Activated T-helper 2 cell treated with anti-CD3 and anti-CD28 coated beads, Interferon-gamma antibody, Interleukin-2, Interleukin-4, amounts not matched to agents 10 μg/mL and 5 μg/mL and 100 μg/mL, durations not matched to agents 14 hours and 24 hours and 36 hours (primary cell): ENCODE measurements at places on chromosomes 16 and 17. TPM values are rescaled to one million over a fixed set of nuclear protein-coding genes. Genes with fewer than 3 reads are reported as not detected.

- peaks cover 12% of the 10 kb centered on the region for H3K36me3 ChIP-seq
- DNase-seq, result no peak
- H3K4me3 ChIP-seq, result no peak overlapping the region
- peaks cover 11% of the 10 kb centered on the region for H3K4me1 ChIP-seq
- no peaks in the 10 kb centered on the region for H3K27me3 ChIP-seq
- H3K27ac ChIP-seq, result no peak overlapping the region
Observed at GRCh38 chr17:48308581-48308980, 121.4 kb downstream of the SKAP1 start.

DNA sequence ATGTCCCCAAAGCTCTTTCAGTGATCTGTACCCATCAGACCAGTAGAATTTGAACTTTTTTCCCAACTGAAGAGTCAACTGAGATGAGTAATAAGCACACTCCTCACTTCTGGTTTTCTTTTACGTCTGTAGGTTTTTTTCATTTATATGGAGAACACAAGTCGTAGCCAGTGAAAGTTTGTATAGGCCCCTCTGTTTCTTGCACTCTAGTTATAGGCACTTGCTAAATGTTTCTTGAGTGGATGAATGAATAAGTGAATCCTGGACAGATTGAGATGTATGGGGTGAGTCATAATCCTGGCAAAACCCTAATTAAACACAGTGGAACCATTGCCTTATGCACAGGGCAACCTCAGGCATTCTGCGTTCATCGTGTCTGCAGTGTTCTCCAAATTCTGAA is 193.7 kb upstream of the TBX2 start:
- H3K27me3 ChIP-seq, result peaks cover 3% of the 10 kb centered on the region
- no peak for DNase-seq

- peaks cover 70% of the 10 kb centered on the region for H3K27me3 ChIP-seq
- no peaks in the 10 kb centered on the region for H3K36me3 ChIP-seq
- peak overlapping the region; percentile 69 for H3K4me3 ChIP-seq
- H3K4me1 ChIP-seq, result peaks cover 4% of the 10 kb centered on the region
- H3K27ac ChIP-seq, result no peak overlapping the region
- no peak for DNase-seq
Observed at GRCh38 chr17:45783593-45784292, 377 bp upstream of the CRHR1 start.

DNA sequence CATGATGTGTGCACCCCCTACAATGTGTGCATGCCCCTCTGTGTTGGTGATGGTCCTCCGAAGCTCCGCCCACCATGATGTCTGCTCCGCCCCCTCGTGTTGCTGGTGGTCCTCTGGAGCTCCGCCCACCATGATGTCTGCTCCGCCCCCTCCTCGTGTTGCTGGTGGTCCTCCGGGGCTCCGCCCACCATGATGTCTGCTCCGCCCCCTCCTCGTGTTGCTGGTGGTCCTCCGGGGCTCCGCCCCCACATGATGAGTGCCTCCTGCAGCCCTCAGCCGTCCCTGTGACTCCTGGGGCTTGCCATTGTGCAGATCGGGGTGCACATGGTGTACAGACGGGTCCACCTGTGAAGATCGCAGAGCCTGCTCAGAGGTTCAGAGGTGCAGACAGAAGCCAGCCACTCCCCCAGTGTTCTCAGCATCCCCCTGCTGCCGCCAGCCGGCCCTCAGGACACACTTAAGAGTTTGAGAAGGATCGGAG is 129.1 kb upstream of the CHMP6 start:
- DNase-seq, result no peak
- H3K27ac ChIP-seq, result peak overlapping the region; percentile 75
- H3K4me3 ChIP-seq, result no peak overlapping the region

DNA sequence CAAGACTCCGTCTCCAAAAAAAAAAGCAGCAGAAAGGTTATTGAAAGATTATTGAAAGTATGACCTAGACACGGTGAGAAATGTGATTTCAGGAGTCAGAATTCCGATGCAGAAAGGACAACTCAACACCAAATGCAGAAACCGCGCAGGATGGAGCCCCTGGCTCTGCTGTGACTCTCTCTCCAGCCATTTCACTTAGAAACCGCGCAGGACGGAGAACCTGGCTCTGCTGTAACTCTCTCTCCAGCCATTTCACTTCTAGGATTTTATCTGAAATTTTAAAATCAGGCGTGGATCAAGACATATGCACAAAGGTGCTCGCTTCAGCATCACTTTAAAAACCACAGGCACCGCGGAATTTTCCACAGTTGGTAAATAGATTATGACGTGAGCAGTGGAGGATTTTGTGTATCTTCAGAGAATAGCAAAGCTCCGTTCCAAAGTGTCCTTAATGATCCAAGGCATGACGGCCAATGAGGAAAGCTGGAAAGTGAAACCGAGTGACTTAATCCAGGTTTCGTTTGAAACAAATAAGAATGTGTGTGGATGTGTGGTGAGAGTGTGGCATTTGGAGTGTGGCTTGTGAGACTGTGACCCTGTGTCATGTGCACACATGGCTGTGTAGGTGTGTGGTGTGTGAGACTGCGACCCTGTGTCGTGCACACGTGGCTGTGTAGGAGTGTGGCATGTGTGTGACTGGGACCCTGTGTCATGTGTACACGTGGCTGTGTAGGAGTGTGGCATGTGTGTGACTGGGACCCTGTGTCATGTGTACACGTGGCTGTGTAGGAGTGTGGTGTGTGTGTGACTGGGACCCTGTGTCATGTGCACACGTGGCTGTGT is 9.5 kb downstream of the UTS2R start:
- no peak for DNase-seq
- peaks cover 4% of the 10 kb centered on the region for H3K4me1 ChIP-seq
- no peak overlapping the region for H3K27ac ChIP-seq
- H3K36me3 ChIP-seq, result no peaks in the 10 kb centered on the region
- H3K4me3 ChIP-seq, result no peak overlapping the region
- H3K27me3 ChIP-seq, result peaks cover 12% of the 10 kb centered on the region

GRCh38 chr17:57530026-57530425 is 215.1 kb downstream of the CCDC182 start:
- H3K27ac ChIP-seq, result no peak overlapping the region
- H3K27me3 ChIP-seq, result no peaks in the 10 kb centered on the region
- no peak overlapping the region for H3K4me3 ChIP-seq
- peaks cover 15% of the 10 kb centered on the region for H3K36me3 ChIP-seq
- H3K4me1 ChIP-seq, result peaks cover 17% of the 10 kb centered on the region

GRCh38 chr17:59349178-59349577 is 17.7 kb downstream of the YPEL2 start:
- no peak overlapping the region for H3K4me3 ChIP-seq
- peaks cover 16% of the 10 kb centered on the region for H3K4me1 ChIP-seq
- no peaks in the 10 kb centered on the region for H3K27me3 ChIP-seq
- no peak overlapping the region for H3K27ac ChIP-seq

- H3K4me1 ChIP-seq, result no peaks in the 10 kb centered on the region
- H3K36me3 ChIP-seq, result no peaks in the 10 kb centered on the region
- H3K4me3 ChIP-seq, result no peak overlapping the region
- no peak overlapping the region for H3K27ac ChIP-seq
- no peak for DNase-seq
Observed at GRCh38 chr17:51590071-51590656, 329.8 kb downstream of the UTP18 start.

DNA sequence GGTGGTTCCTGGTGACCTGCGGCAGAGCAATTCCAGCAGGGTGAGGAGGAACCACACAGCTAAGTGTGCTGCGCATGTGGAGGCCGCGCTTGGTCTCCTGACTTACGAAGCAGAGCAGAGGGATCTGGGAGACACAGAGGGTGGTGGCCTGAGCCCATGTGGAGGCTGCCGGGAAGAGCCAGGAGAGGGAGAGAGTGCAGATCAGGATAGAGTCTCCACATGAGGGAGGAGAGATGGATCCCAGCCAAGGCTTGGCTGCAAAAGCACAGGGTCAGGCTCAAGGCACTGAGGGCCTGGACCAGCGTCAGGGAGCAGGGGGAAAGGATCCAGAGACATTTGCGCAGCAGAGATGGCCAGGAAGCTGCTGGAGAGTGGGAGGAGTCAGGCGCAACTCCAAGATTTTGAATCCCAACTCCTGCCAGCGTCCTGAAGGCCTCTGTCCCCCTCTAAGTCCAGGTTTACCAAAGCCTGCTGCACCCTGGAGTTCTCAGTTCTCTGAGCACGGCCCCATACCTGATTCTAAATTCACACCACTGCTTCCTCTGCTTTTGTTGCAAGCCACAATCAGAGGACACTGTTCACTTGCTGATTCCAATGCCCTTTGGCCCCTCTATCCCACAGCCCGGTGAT is 11.3 kb upstream of the MLLT6 start:
- H3K4me1 ChIP-seq, result peaks cover 22% of the 10 kb centered on the region
- H3K36me3 ChIP-seq, result no peaks in the 10 kb centered on the region
- H3K27ac ChIP-seq, result no peak overlapping the region
- H3K4me3 ChIP-seq, result no peak overlapping the region

GRCh38 chr17:31830971-31831858 is 27.8 kb downstream of the COPRS start:
- H3K36me3 ChIP-seq, result no peaks in the 10 kb centered on the region
- no peak overlapping the region for H3K4me3 ChIP-seq

GRCh38 chr17:6361733-6362132 is 73.2 kb downstream of the AIPL1 start:
- no peak overlapping the region for H3K4me3 ChIP-seq
- peaks cover 18% of the 10 kb centered on the region for H3K4me1 ChIP-seq
- no peak for DNase-seq
- H3K36me3 ChIP-seq, result no peaks in the 10 kb centered on the region

DNA sequence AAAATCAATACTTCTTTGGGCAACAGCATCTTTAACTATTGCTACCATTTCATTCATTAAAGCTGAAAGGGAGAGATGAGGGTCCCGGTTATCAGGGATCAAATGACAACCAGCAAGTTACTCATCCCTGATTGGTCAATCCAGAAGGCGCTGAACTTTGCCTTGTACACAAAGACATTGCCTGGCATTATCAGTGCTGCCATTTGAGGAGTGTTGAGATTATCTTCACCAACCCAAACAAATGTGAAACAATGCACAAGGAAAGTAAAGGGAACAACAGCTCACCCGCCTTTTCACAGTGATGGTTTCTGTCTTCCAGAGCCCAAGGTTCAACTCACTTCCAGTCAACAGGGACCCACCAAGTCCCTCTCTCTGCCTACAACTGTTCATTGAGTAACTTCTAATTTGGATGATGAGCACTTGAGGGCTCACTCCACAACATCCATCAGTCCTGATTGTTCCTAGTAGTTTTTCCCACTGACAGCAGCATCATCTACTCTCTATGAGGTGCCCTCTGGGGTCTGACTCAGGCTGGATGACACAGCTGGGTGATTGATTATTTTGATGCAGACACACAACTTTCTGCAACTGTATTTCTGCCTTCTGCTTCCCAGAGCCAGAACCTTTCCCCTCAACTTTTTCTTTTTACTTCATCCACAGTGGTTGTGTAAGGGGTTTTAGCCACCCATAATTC is 32.0 kb downstream of the LYRM9 start:
- H3K4me3 ChIP-seq, result no peak overlapping the region
- H3K27me3 ChIP-seq, result peaks cover 10% of the 10 kb centered on the region
- H3K4me1 ChIP-seq, result no peaks in the 10 kb centered on the region
- H3K36me3 ChIP-seq, result no peaks in the 10 kb centered on the region
- no peak for DNase-seq

GRCh38 chr17:48439875-48440505 is 10.0 kb upstream of the SKAP1 start:
- H3K27ac ChIP-seq, result peak overlapping the region; percentile 79
- H3K4me1 ChIP-seq, result peaks cover 82% of the 10 kb centered on the region
- H3K4me3 ChIP-seq, result peak overlapping the region; percentile 37
- peaks cover 21% of the 10 kb centered on the region for H3K36me3 ChIP-seq
- H3K27me3 ChIP-seq, result no peaks in the 10 kb centered on the region
- peak; percentile 46 for DNase-seq

DNA sequence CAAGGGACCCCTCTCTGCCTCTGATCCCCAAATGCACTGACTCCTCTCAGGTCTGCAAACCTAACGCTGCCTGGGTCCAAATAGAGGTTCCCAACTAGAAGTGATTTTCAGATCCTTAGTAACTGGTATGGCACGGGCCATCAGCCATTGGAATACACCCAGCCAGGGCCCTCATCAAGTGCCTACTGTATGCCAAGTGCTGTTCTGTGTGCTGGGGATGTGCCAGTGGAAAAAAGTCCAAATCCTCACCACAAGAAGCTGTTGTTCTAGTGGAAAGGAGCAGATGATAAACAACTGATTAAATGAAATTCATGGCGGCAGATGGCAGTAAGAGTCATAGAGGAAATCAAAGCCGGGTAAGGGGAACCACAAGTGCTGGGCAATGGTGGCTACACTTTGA is 57.2 kb upstream of the MED9 start:
- peaks cover 13% of the 10 kb centered on the region for H3K4me1 ChIP-seq
- no peak overlapping the region for H3K4me3 ChIP-seq
- no peak for DNase-seq
- no peaks in the 10 kb centered on the region for H3K36me3 ChIP-seq
- H3K27ac ChIP-seq, result no peak overlapping the region
- H3K27me3 ChIP-seq, result no peaks in the 10 kb centered on the region

DNA sequence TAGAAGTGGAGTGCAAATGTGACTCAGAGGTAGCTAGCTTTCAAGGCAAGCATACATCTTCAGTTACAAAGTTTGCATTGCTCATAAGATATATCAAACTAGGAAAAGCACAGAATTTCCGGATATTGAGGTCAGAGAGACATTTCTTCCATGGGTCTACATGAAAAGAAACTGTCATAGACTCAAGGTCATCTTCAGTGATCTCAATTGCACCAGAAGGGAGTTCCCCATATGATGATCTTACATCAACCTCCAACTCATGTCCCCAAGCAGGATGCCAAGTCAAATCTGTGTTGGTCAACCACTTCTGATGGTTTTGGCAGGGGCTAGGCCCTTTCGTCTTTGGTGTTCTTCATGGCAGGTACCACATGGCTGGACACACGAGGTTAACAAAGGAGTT is 459.9 kb upstream of the MAF start:
- no peak overlapping the region for H3K27ac ChIP-seq
- H3K36me3 ChIP-seq, result no peaks in the 10 kb centered on the region
- H3K4me3 ChIP-seq, result no peak overlapping the region
- H3K4me1 ChIP-seq, result no peaks in the 10 kb centered on the region

DNA sequence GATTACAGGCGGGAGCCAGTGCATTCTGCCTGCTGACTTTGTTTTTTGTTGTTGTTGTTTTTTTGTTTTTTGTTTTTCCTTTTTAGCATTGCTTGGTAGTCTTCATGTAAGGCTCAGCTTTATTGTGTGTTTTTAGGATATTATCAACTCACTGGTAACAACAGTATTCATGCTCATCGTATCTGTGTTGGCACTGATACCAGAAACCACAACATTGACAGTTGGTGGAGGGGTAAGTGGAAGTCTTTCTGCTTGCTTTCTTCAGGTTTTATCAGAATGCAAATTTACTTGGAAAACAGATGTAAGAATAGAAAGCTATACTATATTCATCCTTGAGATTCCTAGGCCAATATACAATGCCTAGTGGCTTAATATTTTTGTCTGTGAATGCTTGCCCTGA is 3.3 kb upstream of the CMTM1 start:
- H3K36me3 ChIP-seq, result peaks cover 81% of the 10 kb centered on the region
- DNase-seq, result no peak
- H3K27me3 ChIP-seq, result no peaks in the 10 kb centered on the region
- peaks cover 53% of the 10 kb centered on the region for H3K4me1 ChIP-seq
- H3K27ac ChIP-seq, result peak overlapping the region; percentile 81
- H3K4me3 ChIP-seq, result no peak overlapping the region

- no peak overlapping the region for H3K27ac ChIP-seq
- peaks cover 2% of the 10 kb centered on the region for H3K27me3 ChIP-seq
- peaks cover 8% of the 10 kb centered on the region for H3K4me1 ChIP-seq
- H3K4me3 ChIP-seq, result no peak overlapping the region
- H3K36me3 ChIP-seq, result no peaks in the 10 kb centered on the region
- DNase-seq, result no peak
Observed at GRCh38 chr16:19356024-19356952, 61.4 kb upstream of the TMC5 start.

Gene PIGS
- total RNA-seq, result 65.1 and 70.9 TPM in 2 replicates

Gene LPO
- not detected in 2 replicates for total RNA-seq

Gene VAMP2
- 44.6 and 44.7 TPM in 2 replicates for total RNA-seq

Gene TMEM204
- 17.2 and 17.8 TPM in 2 replicates for total RNA-seq

Gene KRT17
- not detected in 2 replicates for total RNA-seq

Gene SOX15
- 0.21 and 0.60 TPM in 2 replicates for total RNA-seq

Gene DHRS7C
- total RNA-seq, result not detected in 2 replicates

Gene MAPK8IP3
- total RNA-seq, result 74.8 and 77.5 TPM in 2 replicates
